ENCODE measurements at places on chromosomes 12 and 14.

GRCh38 chr14:55306938-55307589 lies 35.8 kb downstream of the FBXO34 start:
- no peak for DNase-seq

DNA sequence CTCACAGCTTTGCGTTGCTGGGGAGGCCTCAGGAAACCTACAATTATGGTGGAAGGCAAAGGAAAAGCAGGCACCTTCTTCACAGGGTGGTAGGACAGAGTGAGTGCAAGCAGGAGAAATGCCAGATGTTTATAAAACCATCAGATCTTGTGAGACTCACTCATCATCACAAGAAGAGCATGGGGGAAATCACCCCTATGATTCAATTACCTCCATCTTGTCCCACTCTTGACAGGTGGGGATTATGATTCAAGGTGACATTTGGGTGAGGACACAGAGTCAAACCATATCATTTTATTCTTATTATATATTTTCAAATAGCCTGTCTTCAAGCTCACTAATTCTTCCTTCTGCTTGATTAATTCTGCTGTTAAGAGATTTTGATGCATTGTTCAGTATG lies 665.3 kb downstream of the TRHDE start:
- DNase-seq: no peak

GRCh38 chr12:83097643-83098342 lies 411.1 kb downstream of the TMTC2 start:
- no peak for DNase-seq

GRCh38 chr12:40152783-40153383 lies 47.0 kb upstream of the SLC2A13 start:
- DNase-seq: peak; percentile 54

- DNase-seq: peak; percentile 70
Measured at GRCh38 chr12:52903285-52903854, 1.5 kb downstream of the KRT8 start.

- peak; percentile 100 for DNase-seq
Measured at GRCh38 chr12:75977952-75978671, 53.5 kb downstream of the PHLDA1 start.

- peak; percentile 22 for DNase-seq
Measured at GRCh38 chr12:131894981-131895639, 688 bp downstream of the ULK1 start.

DNA sequence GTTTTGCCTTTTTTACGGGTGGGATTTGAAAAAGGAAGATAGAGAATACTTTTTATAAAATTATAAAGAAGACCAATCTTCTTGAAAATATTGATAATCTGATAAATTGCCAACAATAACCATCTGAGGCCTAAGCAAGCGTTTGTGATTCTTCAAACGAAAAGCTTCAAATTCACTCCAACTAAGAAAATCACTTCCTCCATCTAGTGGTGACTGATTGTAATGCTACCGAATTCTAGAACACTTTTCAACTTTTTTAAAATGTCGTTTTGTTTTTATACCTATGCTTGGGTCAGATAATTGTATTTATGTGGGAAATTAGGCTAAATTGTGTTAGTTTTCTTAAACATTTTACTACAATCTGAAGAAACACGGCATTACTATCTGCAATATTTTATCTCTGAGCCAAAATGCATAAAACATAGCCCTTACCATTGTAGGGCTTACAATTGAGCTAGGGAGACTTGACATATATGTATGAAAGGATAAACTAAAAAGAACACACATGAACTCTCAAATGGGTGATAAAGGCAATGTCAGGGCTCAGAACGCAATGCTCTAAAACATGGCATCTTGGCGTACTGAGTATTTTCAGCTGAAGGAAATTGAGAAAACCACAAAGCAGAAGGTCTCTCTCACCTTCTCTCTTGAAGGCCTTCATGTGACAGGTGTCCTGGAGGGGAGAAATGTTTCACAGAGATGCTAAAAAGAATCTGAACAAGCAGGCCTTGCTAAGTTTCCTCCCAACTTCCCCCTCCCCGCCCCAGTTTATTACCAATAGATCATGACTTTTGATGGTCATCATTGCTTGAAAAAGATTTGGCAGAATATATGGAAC lies 36.8 kb upstream of the G2E3 start:
- peak; percentile 63 for DNase-seq

- DNase-seq: no peak
Measured at GRCh38 chr12:21666722-21667121, 9.1 kb upstream of the LDHB start.

- no peak for DNase-seq
Measured at GRCh38 chr12:120495186-120495730, 655 bp upstream of the DYNLL1 start.

DNA sequence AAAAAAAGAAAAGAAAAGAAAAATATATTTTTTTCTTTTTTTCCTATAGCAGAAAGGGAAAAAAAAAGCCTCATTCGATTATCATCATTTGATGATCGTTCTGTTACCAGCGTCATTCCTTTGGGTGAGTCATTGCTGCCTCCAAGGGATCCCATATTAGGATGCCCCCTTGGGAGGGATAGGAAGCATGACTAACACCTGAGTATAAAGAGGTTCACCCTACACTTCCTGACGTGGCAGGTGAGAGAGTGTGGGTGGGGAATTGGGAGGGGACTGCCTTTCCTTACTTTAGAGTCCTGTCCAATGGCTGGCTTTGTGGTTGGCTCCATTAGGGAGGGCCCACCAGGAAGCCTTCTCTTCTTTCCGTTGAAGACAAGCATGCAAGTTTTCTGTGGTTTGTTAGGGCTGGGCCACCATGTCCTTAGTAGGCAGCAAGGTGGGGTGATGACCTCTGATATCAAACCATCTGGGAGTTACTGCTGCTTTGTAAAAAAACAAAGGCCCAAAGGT lies 56.1 kb upstream of the FUT8 start:
- DNase-seq: peak; percentile 99

DNA sequence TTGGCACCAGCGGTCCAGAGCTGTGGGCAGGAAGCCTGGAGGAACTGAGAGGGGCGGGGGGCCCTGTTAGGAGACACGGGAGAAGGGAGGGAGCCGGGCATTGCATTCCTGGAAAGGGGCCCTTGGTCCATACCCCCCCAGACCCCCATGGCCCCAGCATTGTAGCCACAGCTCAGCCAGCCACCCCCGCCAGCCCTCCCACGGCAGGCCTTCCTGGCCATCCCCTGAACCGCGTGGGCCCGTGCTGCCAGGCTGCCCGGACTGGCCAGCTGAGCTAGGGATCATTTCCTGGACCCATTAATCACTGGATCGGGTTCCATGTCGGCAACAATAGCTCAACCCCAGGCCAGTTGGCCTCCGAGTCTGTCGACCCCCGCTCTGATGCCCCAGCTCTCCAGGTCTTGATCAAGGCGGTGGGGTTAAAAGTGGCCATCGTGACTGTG lies 39.8 kb upstream of the DIO3 start:
- no peak for DNase-seq

DNA sequence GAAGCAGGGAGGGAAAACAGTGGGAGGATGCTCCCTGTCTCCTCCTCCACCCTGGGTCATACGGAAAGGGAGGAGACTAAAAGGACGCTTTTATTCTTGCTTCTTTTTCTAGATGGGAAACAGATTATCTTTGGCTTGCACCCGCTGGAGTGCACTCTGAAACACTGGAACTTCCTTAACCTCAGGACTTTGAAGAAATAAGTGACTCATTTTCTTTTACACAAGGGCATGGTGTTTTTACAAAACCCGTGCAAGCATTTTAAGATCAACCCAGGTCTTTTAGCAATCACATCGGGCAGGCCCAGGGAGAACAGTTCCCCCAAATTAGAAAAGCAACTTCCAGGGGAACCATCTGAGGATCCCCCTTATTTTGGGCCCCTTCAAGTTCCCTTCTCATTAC lies 80.9 kb upstream of the TSPAN11 start:
- DNase-seq: no peak

DNA sequence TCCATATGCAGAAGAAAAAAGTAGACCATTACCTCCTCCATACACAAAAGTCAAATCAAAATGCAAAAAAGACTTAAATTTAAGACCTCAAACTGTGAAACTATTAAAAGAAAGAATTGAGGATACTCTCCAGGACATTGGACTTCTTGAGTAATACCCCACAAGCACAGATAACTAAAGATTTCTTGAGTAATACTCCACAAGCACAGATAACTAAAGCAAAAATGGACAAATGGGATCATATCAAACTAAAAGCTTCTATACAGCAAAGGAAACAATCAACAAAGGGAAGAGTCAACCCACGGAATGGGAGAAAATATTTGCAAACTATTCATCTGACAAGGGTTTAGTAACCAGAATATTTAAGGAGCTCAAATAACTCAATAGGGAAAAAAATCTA lies 427.9 kb downstream of the CCDC91 start:
- DNase-seq: no peak

DNA sequence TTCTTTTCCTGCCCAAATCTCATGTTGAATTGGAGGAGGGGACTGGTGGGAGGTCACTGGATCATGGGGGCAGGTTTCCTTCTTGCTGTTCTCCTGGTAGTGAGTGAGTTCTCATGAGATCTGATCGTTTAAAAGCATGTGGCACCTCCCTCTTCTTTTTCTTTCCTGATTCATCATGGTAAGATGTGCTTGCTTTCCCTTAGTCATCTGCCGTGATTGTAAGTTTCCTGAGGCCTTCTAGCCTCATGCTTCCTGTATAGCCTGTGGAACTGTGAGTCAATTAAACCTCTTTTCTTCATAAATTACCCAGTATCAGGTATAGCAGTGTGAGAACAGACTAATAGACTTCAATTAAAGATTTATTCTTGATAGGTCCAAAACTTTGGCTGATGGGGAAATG lies 83.5 kb downstream of the CAND1 start:
- peak; percentile 59 for DNase-seq

Measured in ELR (cell line).